ENCODE measurements at places on chromosomes 13 and 19.

- no peak for DNase-seq
These were observed 69.0 kb upstream of the C1QTNF9B start for GRCh38 chr13:23966221-23966690.

GRCh38 chr19:1051791-1052190, 11.9 kb downstream of the ABCA7 start:
- no peak for DNase-seq

GRCh38 chr13:72853000-72853399, 71.1 kb downstream of the PIBF1 start:
- no peak for DNase-seq

GRCh38 chr13:39670445-39670844, 15.0 kb downstream of the COG6 start:
- DNase-seq: no peak

GRCh38 chr19:40791349-40791748, 7.6 kb upstream of the EGLN2 start:
- DNase-seq: no peak

GRCh38 chr13:68099631-68100030, 869.5 kb upstream of the PCDH9 start:
- no peak for DNase-seq

DNA sequence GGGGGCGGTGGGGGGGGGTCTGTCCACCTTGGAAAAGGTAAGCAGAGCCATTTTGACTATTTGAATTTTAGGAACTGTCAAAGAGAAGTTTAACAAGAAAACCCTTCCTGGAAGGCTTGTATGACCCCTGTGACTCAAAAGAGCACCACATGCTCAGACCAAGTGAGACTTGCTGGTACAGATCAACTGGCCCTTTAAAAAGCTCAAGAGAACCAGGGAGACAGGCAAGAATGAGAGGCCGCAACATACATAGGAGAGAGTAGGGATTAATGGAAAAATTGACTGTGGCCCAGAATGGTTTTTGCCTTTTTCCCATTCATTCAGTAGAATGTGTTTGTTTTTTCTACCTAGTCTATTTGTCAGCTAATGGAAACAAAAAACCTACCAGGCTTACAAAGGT, 26.2 kb upstream of the ATP8A2 start:
- no peak for DNase-seq

- DNase-seq: no peak
These were observed 50.1 kb downstream of the PCCA start for GRCh38 chr13:100138859-100139491.

DNA sequence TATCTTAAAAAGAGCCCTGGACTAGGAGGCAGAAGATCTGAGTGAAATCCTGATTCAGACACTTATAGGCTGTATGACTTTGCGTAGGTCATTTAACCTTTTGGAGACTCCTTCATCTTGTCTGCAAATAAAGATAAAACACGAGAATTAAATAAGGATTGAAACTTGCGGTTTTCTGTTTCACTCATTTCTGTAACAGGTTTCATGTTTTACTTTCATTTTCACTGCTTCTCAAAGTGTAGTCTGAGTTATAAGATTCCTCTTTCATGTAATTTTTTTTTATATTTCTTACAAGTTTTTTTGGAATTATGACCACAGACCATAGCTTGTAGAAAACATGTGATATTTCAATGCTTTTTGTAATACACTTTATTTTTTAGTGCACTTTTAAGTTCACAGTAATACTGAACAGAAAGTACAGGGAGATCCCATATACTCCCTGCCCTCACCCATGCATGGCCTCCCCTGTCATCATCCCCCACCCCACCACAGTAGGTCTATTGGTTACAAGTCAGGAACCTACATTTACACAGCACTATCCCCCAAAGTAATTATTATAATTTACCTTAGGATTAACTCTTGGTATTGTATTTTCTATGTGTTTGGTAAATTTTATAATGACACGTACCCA, 174.6 kb downstream of the ITGBL1 start:
- DNase-seq: peak; percentile 70

GRCh38 chr13:76004416-76004815, 368.3 kb downstream of the LMO7 start:
- DNase-seq: no peak

- no peak for DNase-seq
These were observed 166.0 kb upstream of the ZNF536 start for GRCh38 chr19:30206187-30206586.

DNA sequence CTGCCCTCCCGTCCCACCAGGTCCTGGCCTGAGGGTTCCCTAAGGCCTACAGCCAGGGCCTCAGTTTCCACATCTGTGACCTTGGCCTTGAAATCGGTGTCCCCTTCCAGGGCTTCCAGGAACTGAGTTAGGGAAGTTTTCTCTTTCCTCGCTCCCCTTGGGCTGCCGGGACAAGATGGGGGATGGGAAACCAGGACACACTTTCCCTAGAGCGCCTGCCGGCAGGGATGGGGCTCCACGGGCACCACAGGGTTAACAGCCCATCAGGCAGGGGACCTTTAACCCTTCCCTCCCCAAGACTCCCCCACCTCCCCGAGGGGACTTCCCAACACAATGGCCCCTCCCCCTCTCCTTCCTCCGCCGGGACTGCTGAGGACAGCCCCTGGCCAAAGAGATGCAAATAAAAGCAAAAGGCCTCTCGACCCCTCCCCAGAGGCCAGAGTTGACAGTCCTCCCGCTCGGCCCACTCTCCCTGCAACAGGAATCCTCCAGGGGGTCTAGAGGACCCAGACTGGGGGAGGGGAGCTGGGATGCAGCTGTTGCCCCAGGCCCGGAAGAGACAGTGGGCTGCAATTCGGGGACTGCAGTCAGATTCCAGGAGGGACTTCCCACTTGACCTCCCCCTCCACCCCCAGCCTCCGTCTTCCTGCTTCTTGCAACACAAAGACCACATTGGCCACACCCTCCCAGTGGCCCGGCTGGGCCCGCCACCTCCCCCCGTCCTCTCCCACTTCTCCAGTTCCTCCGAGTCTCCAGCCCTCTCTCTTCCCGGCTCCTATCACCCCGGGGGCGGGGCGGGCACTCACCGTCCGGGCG, 3.4 kb downstream of the BBC3 start:
- DNase-seq: no peak
